ENCODE measurements at places on chromosomes 6 and 20.
A peak's percentile ranks its signal among the peaks of the same experiment; 100 is the strongest.

DNA sequence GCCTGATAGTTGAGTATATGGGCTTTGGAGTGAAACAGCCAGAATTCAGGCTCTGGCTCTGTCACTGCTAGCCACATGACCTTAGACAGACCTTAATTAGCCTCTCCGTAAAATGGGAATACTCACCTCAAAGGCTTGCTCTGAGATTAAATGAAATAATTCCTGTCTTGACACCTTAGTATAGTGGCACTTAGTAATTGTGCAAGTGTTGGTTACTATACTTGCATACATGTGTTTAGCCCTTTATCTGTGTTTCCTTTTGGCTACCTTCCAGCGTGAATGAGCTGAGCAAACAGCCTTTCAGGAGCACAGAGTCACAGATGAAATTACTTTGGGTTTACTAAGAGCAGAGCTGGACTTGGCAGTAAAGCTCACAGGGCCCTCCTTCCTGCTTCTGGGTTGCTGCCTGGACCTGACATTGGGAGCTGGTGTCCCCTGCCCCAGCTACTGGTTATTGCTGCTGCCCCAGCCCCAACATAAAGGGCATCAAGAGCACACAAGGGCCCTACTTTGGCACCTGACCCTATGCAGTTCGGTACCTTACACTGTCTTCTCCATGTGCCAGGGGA lies 32.8 kb downstream of the CD164 start:
- peaks cover 37% of the 10 kb centered on the region for H3K36me3 ChIP-seq
- H3K27me3 ChIP-seq, result no peaks in the 10 kb centered on the region
- no peaks in the 10 kb centered on the region for H3K4me1 ChIP-seq
- no peak overlapping the region for H3K4me3 ChIP-seq
- H3K27ac ChIP-seq, result no peak overlapping the region
- DNase-seq, result no peak

GRCh38 chr20:36472637-36473090 lies 68.7 kb upstream of the MYL9 start:
- no peaks in the 10 kb centered on the region for H3K27me3 ChIP-seq
- DNase-seq, result no peak
- peaks cover 22% of the 10 kb centered on the region for H3K36me3 ChIP-seq
- H3K4me1 ChIP-seq, result peaks cover 41% of the 10 kb centered on the region
- H3K27ac ChIP-seq, result peak overlapping the region; percentile 92
- peak overlapping the region; percentile 73 for H3K4me3 ChIP-seq

GRCh38 chr6:106533054-106533453 lies 96.2 kb downstream of the RTN4IP1 start:
- H3K27ac ChIP-seq, result no peak overlapping the region
- no peaks in the 10 kb centered on the region for H3K27me3 ChIP-seq
- H3K4me1 ChIP-seq, result peaks cover 33% of the 10 kb centered on the region
- peaks cover 11% of the 10 kb centered on the region for H3K36me3 ChIP-seq
- DNase-seq, result no peak

DNA sequence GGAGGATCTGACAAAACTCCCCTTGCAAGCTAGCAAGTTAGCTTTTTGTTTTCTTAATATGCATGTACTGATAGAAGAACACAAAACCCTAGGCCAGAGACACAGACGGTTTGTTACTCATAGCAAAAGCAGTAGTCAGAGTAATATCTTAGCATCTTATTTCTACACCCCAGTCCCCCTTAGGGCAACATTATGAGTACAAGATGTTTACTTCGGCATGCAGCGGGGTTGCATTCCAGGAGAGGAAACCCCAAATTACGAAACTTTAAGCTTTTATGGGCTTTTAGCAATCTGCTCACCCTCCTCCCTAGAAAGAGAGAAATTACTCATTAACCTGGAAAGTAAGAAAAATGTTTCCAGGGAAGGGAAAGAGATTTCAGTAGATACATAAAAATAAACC lies 1286.9 kb downstream of the EPHA7 start:
- H3K4me1 ChIP-seq, result no peaks in the 10 kb centered on the region
- H3K36me3 ChIP-seq, result no peaks in the 10 kb centered on the region
- H3K27me3 ChIP-seq, result no peaks in the 10 kb centered on the region
- H3K27ac ChIP-seq, result no peak overlapping the region

DNA sequence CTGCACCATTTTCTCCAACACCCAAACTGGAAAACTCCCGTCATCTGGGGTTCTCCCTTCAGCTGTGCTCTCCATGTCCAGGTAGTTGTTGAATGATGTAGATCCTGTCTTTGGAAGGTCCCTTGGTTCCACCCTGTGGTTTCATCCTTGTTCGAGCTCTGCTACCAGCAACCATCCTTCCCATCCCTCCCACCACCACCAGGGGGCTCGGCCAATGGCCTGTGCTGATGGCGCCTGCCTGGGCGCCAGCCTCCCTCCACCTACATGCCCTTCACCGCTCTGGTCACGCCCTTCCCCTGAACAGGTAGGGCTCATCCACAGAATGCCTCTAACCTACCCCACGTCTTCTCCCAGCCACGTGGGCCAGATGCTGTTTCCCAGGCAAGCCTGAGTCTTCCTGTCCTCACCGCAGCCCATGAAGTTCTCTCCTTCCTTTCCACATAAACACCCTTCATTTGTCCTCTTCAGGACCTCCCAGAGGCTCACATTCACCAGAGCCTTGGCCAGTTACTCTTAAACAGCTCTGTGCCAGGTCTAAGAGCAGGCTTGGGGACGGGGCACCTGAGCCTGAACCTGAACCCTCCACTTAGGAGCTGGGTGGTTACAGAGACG lies 75.1 kb upstream of the DUSP22 start:
- H3K4me1 ChIP-seq, result peaks cover 80% of the 10 kb centered on the region
- no peaks in the 10 kb centered on the region for H3K27me3 ChIP-seq
- H3K4me3 ChIP-seq, result peak overlapping the region; percentile 59
- H3K36me3 ChIP-seq, result no peaks in the 10 kb centered on the region
- DNase-seq, result no peak

GRCh38 chr20:58635279-58635665 lies 15.8 kb upstream of the STX16 start:
- H3K4me1 ChIP-seq, result peaks cover 29% of the 10 kb centered on the region
- H3K36me3 ChIP-seq, result no peaks in the 10 kb centered on the region
- no peak for DNase-seq

- peaks cover 29% of the 10 kb centered on the region for H3K4me1 ChIP-seq
- no peaks in the 10 kb centered on the region for H3K36me3 ChIP-seq
- no peak for DNase-seq
- no peak overlapping the region for H3K27ac ChIP-seq
Observed at GRCh38 chr6:90413396-90413795, 116.8 kb upstream of the BACH2 start.

DNA sequence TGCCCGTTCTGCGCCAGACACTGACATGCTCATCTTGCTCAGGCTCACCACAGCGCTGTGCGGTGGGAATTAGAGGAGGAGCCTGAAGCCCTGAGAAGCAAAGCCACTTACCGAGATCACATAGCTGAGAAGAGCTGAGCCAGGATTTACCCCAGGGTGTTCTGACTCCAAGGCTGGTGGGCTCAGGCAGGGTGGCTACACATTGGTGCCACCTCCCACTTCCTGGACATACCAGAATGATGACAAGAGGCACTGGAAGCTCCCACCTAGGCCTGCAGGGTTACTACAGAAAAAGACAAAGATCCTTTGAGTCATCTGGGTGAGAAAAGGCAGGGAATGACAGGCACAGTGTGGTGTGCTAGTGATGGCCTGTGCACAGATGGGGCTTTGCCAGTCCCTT lies 24.4 kb upstream of the FKBP1A start:
- no peak for DNase-seq
- peaks cover 10% of the 10 kb centered on the region for H3K36me3 ChIP-seq
- H3K4me3 ChIP-seq, result no peak overlapping the region
- no peaks in the 10 kb centered on the region for H3K4me1 ChIP-seq

DNA sequence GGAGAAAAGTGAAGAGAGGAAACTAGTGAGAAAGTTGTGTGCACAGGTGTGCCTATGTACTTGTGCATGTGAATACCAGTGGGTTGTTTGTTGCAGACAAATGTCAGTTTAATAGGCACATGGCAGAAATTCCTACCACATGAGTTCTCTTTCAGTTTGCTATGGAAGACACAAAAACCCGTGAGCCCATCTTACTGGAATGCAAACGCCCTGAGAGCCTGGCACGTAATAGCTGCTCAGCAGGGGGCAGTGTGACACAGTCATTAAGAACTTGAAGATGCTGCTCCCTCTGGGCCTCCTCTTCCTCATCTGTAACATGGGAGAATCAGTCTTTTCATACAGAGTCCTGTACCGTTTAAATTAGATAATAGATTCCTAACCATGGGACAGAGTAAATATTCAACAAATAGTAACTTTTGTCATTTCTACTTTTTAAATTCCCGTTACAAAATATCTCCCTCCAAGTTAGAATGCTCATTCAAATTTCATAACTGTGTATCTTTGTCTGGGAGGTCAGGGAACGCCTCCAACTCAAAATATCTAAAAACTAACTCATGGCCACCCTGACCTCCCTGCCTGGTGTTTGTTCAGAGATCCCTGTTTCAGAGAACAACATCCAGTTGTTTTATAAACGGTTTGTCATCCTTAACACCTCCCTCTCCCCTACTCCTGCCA lies 802.9 kb downstream of the MAFB start:
- peaks cover 13% of the 10 kb centered on the region for H3K27me3 ChIP-seq
- H3K4me3 ChIP-seq, result no peak overlapping the region
- H3K4me1 ChIP-seq, result no peaks in the 10 kb centered on the region
- peak; percentile 0 for DNase-seq
- H3K36me3 ChIP-seq, result no peaks in the 10 kb centered on the region
- no peak overlapping the region for H3K27ac ChIP-seq

- no peaks in the 10 kb centered on the region for H3K36me3 ChIP-seq
- peaks cover 3% of the 10 kb centered on the region for H3K4me1 ChIP-seq
- H3K4me3 ChIP-seq, result no peak overlapping the region
- DNase-seq, result no peak
Observed at GRCh38 chr20:15302075-15302474, 964.7 kb upstream of the FLRT3 start.

DNA sequence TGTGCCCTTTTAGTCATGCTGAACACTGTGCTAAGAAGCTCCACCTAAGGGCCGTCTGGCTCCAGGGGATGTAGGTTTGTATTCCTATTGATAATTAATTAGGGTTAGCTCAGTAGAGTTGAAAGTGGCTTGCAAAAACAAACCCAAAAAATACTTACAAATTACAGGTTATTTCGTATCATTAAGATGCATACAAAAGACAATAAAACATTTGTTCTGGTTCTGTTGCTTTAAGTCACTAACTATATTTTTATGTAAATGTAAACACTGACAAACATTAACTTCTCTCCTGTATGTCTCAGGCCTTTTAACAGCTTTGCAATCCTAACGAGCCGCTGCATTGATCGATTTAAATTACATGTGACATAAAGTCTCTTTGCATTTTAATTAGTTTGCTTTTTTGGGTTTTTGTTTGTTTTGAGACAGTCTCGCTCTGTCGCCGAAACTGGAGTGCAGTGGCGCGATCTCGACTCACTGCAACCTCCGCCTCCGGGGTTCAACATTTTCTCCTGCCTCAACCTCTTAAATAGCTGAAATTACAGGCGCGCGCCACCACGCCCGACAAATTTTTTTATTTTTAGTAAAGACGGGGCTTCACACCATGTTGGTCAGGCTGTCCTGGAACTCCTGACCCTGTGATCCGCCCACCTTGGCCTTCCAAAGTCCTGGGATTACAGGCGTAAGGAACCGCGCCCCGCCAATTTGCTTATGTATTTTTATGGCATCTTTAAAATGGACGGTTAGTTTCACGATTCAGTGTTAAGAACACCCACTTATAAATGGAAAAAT lies 110.9 kb downstream of the HFE start:
- DNase-seq, result no peak
- peaks cover 53% of the 10 kb centered on the region for H3K36me3 ChIP-seq
- H3K27me3 ChIP-seq, result no peaks in the 10 kb centered on the region
- peaks cover 59% of the 10 kb centered on the region for H3K4me1 ChIP-seq
- H3K4me3 ChIP-seq, result peak overlapping the region; percentile 85

DNA sequence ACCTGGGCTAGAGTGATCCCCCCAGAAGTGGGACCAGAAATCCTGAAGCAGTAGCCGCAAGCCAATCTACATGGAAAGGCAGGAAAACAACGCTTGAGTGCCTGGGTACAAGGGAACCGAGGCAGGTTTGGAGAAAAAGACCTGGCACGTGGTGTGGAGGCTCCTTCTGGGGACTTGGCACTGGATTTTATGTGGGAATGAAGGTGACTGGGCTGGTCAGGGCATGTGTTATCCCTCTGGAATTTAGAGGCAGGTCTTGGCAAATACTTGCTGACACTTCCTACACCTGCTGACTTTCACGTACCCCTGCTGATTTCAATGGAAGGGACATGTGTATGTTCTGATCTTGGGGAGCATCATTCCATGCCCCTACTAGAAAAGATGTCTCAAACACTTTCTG lies 25.0 kb upstream of the FAM217A start:
- no peak overlapping the region for H3K27ac ChIP-seq
- H3K27me3 ChIP-seq, result no peaks in the 10 kb centered on the region
- no peak overlapping the region for H3K4me3 ChIP-seq
- no peaks in the 10 kb centered on the region for H3K4me1 ChIP-seq

- H3K4me1 ChIP-seq, result no peaks in the 10 kb centered on the region
- H3K4me3 ChIP-seq, result no peak overlapping the region
- H3K27ac ChIP-seq, result no peak overlapping the region
- H3K36me3 ChIP-seq, result no peaks in the 10 kb centered on the region
- H3K27me3 ChIP-seq, result peaks cover 4% of the 10 kb centered on the region
- DNase-seq, result no peak
Observed at GRCh38 chr6:57261926-57262325, 39.8 kb upstream of the RAB23 start.

- H3K27me3 ChIP-seq, result no peaks in the 10 kb centered on the region
- peaks cover 61% of the 10 kb centered on the region for H3K4me1 ChIP-seq
- DNase-seq, result no peak
Observed at GRCh38 chr20:48791014-48791413, 36.8 kb downstream of the PREX1 start.

- H3K36me3 ChIP-seq, result peaks cover 34% of the 10 kb centered on the region
- peak overlapping the region; percentile 98 for H3K27ac ChIP-seq
- no peaks in the 10 kb centered on the region for H3K27me3 ChIP-seq
- peak overlapping the region; percentile 91 for H3K4me3 ChIP-seq
Observed at GRCh38 chr6:32176476-32177182, 745 bp upstream of the AGPAT1 start.

GRCh38 chr6:162373868-162374267 lies 353.7 kb downstream of the PRKN start:
- no peak for DNase-seq
- H3K27ac ChIP-seq, result no peak overlapping the region
- no peak overlapping the region for H3K4me3 ChIP-seq
- no peaks in the 10 kb centered on the region for H3K4me1 ChIP-seq
- H3K36me3 ChIP-seq, result no peaks in the 10 kb centered on the region
